ENCODE measurements at places on chromosomes 1 and 21.

GRCh38 chr1:39407510-39407895, 83.9 kb upstream of the BMP8A start:
- no peak for DNase-seq

DNA sequence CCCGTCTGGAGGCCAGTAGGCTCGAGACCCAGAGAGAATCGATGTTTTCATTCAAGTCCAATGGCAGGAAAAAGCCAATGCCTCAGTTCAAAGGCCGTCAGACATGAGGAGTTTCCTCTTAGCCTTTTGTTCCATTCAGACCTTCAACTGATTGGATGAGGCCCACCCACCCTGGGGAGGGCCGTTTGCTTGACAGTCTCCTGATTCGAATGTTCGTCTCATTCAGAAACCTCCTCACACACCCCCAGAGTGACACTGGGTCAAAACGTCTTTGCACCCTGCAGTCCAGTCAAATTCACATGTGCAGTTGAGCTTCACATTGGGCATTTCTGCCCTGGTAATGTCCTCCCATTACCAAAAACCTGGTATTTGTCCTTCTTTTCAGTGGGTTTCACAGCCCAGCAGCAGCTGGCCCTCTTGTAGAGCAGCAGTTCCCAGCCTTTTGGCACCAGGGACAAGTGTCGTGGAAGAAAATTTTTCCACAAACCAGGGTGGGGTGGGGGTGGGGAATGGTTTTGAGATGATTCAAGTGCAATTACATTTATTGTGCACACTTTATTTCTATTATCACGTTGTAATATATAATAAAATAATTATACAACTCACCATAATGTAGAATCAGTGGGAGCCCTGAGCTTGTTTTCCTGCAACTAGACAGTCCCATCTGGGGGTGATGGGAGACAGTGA, 40.1 kb downstream of the RSPH1 start:
- no peak for DNase-seq

- DNase-seq, result no peak
Measured at GRCh38 chr1:42676534-42677087, 5.6 kb upstream of the YBX1 start.

DNA sequence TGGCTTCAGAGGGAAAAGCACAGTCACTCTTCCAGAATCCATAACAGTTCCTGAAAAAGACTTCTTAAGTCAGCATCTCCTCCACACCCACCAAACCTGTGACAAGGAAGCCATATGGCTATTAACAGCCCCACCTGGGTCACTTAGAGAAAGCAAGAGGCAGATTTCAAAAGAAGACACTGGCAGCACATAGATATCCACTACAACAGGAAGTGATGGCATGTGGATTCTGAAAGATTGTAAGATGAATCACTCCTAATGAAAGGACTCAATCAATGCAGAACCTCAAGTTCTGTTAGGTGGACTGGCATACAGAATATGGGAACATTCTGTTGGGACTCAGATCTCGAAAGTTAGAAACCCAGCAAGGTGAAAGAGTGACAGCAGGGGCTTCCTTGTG, 365.9 kb downstream of the TGFB2 start:
- no peak for DNase-seq

GRCh38 chr1:108742253-108742652, 4.2 kb upstream of the STXBP3 start:
- no peak for DNase-seq

- DNase-seq, result no peak
Measured at GRCh38 chr21:39673163-39673562, 60.4 kb downstream of the B3GALT5 start.

- DNase-seq, result no peak
Measured at GRCh38 chr1:18055156-18055555, 52.4 kb upstream of the IGSF21 start.

DNA sequence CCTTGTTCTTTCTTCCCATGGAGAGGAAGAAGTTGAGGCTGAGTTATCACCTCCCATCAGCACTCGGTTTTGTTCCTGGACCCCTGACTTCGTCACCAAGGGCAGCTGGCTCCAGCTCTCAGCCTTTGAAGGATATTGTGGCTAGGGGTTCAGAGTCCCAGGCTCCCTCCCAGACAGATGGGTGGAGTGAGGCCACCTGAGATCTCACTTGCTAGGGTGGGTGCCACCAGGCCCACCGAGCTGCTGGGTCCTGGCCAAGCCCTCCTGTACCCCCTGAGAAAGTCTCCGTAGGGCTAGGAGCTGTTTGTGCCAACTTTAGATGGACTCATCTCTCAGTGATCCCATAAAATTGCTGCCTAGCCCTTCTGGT, 6.9 kb downstream of the MX2 start:
- DNase-seq, result no peak

DNA sequence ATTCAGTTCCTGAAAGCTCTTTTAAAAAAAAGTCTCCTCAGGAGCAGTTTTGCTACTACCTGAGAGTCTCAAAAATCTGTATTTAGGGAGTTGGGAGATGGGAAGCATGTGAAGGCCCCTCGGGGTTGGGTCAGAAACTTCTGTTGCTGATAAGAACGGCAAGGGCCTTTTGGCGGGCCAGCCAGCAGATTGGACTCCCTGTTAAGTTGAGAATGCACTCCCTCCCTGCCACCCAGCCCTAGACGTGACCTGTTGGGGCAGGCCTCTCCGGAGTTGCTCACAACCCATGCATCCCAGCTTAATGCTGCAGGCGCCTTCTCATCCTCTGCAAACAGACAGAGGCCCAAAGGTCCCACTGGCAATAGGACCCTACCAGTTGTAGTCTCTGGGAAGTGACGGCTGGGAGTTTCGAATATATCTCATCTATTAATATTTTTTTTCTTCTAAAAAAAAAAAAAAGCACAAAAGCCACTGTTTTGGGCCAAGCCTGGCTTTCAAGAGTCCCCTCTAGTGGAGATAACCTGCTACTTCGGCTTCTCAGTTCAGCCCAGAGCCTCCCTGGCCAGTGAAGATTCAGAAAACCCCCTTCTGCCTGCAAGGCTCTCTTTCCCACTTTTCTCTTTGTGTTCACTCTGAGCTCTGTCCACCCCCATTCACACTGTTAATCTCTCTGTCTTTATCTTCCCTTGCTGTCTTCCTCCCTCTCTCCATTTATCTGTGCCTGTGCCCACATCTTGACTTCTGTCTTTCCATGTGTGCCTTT, 5.3 kb downstream of the PLXNA2 start:
- DNase-seq, result no peak

- DNase-seq, result no peak
Measured at GRCh38 chr1:54564312-54565112, 16.5 kb downstream of the ACOT11 start.

GRCh38 chr1:213457186-213457585, 406.1 kb downstream of the RPS6KC1 start:
- DNase-seq, result no peak

DNA sequence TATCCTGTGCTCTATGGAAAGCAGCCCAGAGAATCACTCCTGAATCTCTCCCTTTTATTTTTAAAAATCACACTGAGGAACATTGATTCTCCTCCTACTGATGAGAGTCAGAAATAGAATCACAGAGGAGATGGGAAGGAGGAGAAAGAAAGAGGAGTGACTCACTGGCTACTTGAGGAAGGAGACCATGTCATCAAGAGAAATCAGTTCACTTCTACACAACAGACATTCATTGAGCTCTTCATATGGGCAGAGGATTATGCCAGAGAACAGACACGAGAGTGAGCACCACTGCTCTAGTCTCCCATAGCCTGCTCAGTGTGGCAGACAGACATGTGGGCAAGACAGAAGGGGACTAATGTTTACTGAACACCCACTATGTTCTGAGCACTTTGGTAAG, 44.2 kb downstream of the RAB3B start:
- DNase-seq, result no peak

- DNase-seq, result no peak
Measured at GRCh38 chr1:23696335-23696989, 4.9 kb downstream of the RPL11 start.

GRCh38 chr1:56755911-56756310, 63.3 kb downstream of the FYB2 start:
- no peak for DNase-seq

- no peak for DNase-seq
Measured at GRCh38 chr1:35589516-35590427, 16.7 kb downstream of the TFAP2E start.

- DNase-seq, result no peak
Measured at GRCh38 chr1:246215510-246215903, 291.6 kb downstream of the SMYD3 start.

DNA sequence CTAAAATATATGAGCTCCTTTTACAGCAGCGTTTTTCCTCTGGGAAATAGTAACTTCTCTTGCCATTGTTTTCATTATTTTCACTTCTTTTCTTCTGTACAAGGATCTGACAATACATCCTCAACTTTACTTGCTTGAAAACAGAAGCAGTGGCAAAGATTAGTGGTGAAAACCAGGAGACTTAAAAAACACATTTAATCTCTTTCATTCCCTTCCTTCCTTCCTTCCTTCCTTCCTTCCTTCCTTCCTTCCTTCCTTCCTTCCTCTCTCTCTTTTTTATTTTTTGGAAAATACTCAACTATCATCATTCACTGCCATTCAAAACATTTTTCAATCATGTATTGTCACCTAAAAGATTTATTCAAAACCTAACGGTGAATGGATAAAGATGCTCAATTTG, 1411.4 kb downstream of the NCAM2 start:
- DNase-seq, result no peak

DNA sequence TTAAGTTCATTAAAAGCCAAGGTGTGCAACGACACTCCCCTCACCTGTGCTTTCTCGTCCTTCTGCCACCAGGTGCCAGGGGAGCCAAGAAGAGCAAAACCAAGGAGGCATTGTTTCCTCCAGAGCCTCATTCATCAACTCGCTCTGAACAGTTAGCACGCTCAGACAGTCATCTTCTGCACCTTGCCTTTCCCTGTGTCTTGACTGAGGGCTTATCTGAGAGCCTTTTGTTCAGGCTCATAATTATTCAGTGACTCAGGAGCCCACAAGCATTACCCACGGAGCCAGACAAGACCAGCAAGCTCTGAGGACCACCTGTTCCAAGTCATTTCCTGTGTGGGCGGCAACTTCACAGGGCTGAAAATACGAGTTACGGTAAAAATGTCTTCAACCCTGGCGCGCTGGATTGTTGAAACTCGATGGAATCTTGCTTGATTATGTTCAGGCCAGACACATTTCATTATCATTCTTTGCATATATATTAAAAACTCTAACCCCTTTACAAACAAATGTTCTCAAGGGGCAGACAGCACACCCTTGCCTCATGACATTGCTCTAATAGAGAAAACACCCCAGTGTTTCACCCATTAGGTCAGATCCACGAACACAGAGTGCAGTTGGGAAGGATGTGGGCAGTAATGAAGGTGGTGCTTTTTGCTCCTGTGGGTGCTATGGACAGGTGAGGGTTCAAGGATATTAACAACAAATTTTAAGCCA, 89.7 kb upstream of the RUNX1 start:
- peak; percentile 60 for DNase-seq

DNA sequence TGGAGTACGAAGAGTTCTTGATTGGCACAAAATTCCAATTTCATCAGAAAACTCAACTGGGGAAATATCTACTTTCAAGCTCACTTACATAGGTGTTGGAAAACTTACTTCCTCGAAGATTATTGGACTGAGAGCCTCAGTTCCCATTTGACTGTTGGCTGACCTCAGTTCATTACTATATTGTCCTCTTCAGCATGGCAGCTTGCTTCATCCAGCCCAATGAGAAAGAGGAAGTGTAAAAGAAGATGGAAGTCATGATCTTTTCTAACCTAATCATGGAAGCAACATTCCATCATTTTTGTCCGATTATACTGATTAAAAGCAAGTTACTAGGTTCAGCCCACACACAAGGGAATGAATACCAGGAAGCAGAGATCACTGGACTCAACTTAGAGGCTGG, 49.4 kb downstream of the HSD3B1 start:
- DNase-seq, result no peak

GRCh38 chr1:153963030-153963849, at the start of gene SLC39A1:
Gene SLC39A1 (minus strand): TSS chr1:153963537. CDS start chr1:153962715, 822 bp downstream.
- peak; percentile 94 for DNase-seq

- DNase-seq, result no peak
Measured at GRCh38 chr1:39995973-39996393, 41.0 kb downstream of the MFSD2A start.

GRCh38 chr21:14288922-14289321, 73.0 kb downstream of the RBM11 start:
- no peak for DNase-seq

DNA sequence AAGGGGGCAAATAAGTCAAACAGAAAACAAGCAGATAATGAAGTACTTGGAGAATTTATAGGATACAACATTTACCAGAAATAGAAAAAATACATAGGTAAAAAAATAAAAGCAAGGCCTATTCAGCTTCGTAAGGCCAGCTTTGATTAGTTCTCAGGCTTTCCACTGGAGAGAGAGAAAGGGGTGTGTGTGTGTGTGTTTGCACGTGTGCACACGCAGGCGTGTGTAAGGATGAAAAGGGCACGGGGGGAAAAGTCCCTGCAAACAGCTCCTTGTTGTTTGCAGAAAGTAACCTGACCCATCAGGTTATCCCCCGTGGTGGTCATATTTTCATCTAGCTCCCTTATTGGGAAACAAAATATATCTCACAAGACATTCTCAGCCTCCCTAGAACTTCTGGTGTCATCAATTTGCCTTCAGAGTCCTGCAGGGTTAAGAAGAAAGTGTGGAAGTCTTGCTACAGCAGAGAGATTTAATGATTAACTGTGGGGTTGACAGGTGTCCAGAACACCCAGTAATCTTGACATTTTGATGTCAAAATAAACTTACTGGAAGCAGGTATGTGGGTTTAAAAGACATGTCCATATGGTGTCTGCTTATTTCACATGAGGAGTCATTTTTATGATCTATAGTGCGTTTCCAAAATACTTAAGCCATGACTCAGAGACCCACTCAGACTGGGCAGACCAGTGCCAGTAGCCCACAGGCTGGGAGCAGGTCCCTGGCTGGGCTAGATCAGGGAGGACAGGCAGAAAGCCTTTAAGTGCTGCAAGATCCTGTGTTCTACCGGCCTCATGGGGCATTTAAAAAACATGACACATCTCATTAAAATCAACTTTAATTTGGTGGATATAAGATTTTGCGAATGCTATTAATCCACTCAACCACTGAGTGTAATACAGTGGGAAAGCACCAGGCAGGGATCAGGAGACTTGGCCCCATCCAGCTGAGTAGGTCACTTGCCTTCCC, 487.6 kb upstream of the CAMK1G start:
- DNase-seq, result no peak

DNA sequence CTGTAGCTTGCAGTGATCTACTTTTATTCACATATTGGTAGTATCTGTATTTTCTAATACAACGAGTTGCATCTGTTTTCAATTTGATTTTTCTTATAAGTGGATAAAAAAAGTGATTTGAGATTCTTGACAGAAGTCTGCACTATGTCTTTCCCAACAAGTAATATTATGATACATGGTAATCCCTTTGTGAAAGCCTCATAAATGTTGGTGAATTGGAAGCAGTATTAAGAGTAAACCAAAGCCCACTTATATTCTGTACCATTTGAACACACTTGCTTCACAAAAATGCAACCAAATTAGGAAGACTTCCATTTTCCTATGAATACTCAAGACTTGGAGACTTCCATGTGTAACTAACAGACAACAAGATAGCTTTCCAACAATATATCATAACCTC, 172.0 kb downstream of the HMCN1 start:
- DNase-seq, result no peak

DNA sequence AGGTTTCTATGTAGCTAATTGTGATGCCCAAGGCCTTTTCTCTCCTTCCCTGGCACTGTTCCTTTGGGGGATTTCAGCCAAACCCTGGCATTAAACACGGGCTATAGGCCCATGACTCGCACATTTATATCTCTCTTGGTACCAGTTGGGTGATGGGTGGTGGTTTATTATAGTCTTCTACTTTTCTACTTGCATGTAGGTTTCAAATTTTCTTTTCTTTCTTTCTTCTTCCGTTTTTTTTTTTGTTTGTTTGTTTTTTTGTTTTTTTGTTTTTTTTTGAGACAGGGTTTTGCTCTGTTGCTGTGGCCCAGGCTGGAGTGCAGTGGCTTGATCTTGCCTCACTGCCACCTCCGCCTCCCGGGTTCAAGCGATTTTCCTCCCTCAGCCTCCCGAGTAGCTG, 1.1 kb downstream of the IL10RB start:
- no peak for DNase-seq

Measured in stimulated activated CD4-positive, alpha-beta T cell treated with anti-CD3 and anti-CD28 coated beads, Interleukin-4, amount 100 ng/mL, for 1 hour (primary cell).